ENCODE measurements at places on chromosomes 5 and 9. TPM values are rescaled to one million over a fixed set of nuclear protein-coding genes. Genes with fewer than 3 reads are reported as not detected.

DNA sequence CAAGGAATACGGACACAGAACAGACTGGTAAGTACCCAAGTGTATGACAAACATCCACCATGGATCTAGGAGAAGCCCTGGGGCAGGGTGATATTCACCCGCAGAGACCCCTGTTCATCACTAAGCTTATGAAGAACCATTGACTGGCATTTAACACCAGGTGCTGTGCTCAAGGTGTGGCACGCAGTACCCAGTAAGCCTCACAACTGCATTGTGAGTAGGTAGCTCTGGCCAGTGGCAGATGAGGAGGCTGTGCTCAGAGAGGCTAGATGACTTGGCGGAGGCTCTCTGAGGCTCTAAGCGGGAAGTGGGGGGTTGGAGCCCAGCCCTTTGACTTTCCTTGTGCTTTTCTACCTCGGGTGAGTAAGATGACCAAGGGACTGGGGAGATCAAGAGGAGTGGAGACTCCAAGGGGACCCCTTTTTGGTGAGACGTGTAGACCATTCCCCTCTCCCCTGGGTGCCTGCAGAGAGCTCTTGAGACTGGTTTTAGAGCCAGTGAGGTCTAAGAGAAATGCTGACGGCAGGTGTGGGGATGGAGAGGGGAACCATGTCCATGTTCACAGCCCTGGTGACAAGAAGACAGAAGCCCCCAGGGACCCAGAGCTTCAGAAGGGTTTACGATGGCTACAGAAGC, 70.8 kb downstream of the IL6ST start:
- no peak for DNase-seq

DNA sequence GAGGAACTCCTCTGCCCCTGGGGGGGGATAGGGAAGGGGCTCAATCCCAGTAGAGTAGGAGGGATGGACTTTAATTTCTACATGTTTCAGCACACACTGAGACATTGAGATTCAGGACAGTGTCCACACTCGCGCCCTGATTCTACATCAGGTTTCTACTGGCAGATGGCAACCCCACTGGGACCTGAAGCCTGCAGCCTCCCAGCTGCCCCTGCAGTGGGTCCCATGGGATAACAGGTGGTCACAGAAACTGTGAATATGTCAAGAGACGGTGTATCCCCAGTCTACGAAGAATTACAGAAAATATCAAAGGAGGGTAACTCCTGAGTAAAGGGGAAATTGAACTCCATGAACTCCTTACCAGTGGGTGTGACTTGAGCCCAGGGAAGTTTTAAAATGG, 2.4 kb upstream of the TERT start:
- DNase-seq = no peak

TMEM8B gene
- 17.5 TPM for total RNA-seq

TTC23L gene
- total RNA-seq = not detected

GRCh38 chr5:16453609-16454008, 12.0 kb downstream of the ZNF622 start:
- no peak for DNase-seq

DNA sequence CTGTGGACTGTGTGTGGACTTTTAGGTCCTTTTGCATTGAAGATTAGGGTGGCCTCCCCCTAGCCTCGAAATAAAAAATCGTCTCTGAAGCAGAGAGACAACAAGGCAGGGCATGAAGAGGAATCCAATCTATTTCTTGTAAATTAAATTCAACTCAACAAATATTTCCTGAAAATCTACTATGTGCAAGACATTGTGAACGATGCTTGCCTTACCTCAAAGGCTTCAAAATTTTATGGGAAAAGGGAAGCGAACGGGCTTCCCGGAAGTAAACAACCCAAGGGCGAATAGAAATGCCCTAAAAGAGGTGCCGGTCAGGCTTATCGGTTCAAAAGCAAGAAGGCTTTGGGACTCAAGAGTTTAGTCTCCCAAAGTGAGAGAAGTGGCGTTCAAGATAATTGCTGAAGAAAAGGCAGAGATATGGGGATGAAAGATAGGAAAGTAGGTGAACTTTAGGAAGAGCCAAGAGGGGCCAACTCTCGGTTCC, 525 bp downstream of the KIF24 start:
- DNase-seq = no peak

SPAG8 gene
- 3.4 TPM for total RNA-seq
